ENCODE measurements at places on chromosomes 16 and 17.

- DNase-seq = no peak
Measured at GRCh38 chr17:29624586-29624985, 1.9 kb upstream of the CORO6 start.

DNA sequence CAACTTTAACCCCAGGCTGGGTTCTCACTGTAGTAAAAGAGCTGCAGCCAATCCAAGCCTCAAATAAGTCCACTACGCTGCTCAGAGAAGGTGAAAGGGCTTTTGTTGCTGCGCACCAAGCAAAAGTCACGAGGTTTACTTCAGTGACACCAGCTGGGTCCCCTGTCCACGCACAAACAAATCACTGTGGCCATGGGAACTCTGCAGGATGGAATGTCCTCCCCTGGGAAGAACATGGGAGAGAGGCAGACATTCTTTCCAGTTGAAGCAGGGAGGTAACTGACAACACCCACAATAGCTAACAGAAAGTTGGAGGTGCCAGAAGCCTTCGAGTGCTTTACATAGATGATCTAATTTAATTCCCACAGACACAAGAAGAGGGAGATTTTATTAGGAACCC, 181.9 kb downstream of the PMP22 start:
- no peak for DNase-seq

GRCh38 chr17:8884336-8884990, 17.0 kb upstream of the PIK3R6 start:
- DNase-seq = no peak

GRCh38 chr16:14427371-14427948, 202.6 kb downstream of the PARN start:
- no peak for DNase-seq

- DNase-seq = no peak
Measured at GRCh38 chr16:51353055-51353454, 202.0 kb upstream of the SALL1 start.

- DNase-seq = peak; percentile 83
Measured at GRCh38 chr17:7716901-7717755, at the start of gene DNAH2. DNAH2 (plus strand) TSS chr17:7717744; CDS start chr17:7719735, 1,991 bp downstream.

DNA sequence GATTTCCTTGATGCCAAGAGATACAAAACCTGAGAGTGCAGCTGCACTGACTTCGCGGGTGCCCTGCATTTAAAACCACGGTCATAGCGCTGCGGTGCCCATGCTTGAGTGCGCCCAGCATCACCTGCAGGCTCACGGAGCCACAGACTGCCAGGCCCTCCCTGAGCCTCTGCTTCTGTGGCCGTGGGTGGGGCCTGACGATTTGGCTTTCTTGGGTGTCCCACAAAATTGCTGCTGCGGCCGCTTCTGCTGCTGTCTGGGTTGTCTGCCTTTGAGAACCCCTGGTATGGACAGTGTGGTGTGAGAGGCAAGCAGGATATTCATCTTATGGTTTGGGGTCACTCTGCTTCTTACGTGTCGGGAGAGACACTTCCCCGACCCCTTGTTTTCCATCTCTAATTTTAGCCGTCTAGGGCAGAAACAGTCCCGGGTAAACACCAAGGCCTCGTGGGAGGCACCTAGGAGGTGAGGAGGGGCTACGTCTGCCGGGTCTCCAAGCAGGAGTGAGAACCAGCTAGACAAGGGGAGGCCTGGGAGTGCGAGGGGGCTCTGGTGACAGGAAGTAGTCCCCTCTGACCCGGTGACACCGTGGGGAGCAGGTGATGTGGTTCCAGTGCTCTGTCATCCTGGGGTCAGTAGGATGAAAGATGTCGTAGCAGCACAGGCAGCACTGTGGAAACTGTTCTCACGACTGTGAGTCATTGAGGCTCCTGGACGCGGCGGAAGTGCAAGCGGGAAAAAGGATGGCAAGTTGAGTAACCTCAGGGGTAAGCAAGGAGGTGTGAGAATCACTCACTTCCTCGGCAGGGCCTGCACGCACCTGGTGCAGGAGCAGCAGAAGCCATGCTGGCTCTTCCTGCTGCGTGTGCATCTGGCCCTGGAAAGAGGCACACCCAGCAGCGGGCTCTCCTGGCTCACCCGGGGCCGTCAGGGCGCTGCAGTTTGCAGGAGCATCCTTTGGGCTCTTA, 176.3 kb downstream of the RPTOR start:
- DNase-seq = no peak

DNA sequence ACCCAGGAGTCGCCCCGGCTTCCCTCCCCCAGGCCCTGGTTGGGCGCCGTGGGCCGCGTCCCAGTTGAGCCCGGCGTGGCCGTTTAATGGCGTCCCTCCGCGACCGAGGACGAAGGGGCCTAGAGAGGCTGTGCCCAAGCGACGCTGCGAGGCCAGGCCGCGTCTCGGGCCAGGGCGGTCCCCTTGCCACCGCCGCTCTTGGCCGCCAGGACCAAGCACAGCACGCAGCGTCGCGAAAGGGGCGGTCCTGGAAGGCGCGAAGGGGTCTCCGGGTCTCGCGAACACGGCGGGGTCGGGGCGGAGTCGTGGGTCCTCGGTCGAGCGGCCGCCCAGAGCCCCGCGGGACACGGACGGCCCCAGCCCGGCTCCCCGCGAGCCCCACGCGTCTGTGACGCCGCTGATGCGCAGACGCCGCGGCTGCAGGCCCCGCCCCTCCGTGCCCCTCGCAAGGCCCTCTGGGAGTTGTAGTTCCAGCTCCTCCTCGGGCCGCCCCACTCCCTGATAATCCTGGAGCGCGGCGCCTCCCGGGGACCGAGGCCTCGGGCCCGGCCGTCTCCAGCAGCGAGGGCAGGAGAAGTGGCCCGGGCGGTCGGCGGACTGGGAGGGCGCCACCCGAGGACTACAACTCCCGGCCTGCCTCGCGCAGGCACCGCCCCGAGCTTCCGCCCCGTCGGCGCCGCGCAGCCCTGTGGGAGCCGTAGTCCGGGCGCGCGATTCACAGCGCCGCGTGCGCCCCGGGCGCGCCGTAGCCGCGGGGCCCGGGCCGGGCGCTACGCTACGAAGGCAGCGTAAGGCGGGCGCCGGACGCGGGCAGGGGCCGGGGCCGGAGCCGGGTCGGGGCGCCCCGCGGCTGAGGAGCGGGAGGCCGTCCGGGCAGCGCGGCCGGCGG, at the start of gene CAPN15:
CAPN15 (plus strand) TSS at position 698 of the 889 bp plus-strand sequence. CDS start 19,127 bp downstream, outside the sequence.
- DNase-seq = peak; percentile 69

DNA sequence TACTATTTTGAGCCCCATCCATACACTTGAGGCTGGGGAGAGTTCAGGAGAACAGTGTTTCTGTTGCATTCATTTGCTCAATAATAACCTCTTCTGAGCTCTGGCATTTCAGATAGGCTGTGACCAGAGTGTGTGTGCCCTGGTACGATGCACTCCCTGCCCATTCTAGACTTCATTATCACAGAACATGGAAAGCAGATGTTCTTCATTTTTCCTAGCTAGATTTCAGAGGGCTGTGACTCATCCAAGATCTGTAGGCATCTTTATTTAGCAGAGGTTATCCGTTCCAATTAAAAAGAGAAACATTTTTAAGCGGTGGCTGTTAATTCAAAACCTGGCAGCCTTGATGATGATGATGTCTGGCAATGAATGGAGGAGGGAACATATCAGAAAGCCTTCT, 228.8 kb upstream of the EEF2KMT start:
- no peak for DNase-seq

DNA sequence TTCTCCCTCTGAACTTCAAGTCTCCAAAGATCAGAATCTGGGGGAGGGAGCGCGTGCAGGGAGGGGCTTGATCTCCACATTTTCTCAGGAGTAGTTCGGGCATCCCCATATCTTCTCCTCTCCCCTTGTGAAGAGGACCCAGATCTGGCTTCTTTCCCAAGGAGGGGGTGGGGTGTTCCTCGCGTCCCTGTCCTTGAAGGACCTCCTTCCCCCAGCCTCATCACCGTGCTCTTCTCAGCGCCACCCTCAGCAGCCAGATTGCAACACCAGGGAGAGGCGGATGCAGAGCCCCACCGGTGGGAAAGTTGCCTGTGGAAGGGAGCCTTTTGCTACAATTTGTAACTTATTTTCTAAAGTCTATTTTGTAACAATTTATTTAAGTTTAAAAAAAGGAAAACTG, 5.7 kb downstream of the PRSS53 start:
- no peak for DNase-seq

GRCh38 chr17:77332981-77333685, 192.4 kb downstream of the SEC14L1 start:
- DNase-seq = no peak

- no peak for DNase-seq
Measured at GRCh38 chr17:72984145-72984925, 108.2 kb downstream of the SLC39A11 start.

- no peak for DNase-seq
Measured at GRCh38 chr16:27317320-27317719, 3.5 kb downstream of the IL4R start.

DNA sequence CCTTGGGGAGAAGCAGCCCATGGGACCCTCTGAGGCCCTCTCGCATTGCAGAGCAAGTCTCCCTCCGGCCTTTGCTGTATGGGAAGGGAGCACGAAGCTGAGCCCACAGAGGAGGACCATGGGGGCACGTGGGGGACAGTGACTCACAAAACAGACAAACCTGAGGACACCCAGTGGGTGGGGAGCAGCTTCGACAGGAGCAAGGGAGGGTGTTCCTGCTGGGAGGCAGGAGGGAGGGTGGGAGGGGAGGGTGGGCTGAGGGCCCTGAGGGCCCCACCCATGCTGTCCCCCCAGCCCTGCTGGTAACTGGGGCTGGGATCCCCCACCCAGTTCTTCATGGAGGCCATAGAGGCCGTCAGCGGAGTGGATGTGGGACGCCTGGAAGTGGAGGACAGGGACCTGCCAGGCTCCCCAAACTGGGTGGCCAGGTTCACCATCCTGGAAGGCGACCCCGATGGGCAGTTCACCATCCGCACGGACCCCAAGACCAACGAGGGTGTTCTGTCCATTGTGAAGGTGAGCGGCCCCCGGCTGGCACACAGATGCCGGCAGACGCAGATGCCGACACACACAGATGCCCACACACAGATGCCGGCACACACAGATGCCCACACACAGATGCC, 12.5 kb downstream of the SLC22A31 start:
- no peak for DNase-seq

DNA sequence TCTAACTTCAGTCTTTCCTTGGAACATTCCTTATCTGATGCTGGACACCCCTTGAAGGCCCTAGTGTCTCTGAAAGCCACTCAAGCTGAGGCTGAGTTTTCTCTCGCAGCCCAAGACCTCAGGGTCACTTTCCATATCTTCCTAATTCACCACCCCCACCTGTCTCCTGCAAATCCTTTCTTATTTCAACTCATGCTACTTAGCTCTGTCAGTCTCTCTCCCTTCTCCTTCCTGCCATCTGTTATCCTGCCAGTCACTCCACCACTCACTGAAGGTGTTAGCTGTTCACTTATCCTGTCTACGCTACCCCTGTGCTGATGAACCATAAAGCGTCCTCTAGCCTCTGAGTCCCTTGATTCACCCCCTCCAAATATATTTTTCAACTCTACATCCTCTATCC, 143.9 kb upstream of the SHISA6 start:
- DNase-seq = no peak

- no peak for DNase-seq
Measured at GRCh38 chr16:77881355-77882030, 93.1 kb downstream of the VAT1L start.

DNA sequence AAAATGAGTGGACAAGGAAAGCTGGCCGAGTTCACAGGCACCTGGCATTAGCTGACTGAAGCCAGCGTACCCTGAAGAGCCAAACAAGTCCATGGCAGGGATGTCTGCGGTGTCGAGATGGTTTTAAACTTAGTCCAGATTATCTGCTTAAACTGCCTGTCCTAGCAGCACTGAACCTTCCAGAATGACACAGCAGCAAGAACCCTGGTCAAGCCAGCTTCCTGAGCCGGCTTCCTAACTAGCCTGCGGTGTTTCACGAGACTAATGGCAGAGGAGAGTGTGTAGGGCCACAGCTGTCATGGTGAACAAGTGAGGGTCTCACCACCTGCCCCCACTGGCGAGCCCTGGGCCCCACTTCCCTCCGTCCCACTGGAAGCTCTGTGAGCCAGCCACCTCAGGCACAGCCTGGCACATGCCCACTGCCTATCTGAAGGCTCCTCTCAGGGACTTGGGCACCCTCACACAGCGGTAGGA, 28.8 kb upstream of the MTSS2 start:
- DNase-seq = no peak

DNA sequence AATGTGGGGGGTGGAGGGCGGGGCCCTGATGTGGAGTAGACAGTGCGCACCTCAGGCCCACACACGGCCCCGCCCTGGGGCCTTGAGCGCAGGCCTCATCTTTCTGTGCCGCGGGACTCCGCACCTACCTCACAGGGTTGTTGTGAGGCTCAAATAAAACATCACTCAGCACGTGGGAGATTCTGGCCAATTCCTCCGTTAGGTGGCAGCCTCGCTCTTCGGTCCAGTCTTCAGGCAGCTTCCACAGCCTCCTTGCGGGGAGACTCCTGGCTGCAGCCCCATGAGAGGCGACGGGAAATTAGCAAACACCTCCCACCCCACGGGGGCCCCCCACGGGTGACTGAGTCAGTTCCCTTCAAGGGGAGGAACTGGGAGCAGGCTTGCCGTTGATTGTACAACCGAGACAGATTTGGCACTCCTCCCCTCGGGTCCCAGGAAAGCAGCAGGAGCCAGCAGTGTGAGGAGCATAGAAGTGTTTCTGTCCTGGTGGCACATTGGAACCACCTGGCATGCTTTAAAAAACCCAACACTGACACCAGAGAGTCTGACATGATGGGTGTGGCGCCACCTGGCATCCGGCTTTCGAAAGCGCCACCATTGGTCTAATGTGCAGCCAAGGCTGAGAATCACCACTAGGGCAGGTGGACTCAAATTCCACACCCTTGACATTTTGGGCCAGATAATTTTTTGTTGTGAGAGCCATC, 7.6 kb downstream of the MRM1 start:
- no peak for DNase-seq

DNA sequence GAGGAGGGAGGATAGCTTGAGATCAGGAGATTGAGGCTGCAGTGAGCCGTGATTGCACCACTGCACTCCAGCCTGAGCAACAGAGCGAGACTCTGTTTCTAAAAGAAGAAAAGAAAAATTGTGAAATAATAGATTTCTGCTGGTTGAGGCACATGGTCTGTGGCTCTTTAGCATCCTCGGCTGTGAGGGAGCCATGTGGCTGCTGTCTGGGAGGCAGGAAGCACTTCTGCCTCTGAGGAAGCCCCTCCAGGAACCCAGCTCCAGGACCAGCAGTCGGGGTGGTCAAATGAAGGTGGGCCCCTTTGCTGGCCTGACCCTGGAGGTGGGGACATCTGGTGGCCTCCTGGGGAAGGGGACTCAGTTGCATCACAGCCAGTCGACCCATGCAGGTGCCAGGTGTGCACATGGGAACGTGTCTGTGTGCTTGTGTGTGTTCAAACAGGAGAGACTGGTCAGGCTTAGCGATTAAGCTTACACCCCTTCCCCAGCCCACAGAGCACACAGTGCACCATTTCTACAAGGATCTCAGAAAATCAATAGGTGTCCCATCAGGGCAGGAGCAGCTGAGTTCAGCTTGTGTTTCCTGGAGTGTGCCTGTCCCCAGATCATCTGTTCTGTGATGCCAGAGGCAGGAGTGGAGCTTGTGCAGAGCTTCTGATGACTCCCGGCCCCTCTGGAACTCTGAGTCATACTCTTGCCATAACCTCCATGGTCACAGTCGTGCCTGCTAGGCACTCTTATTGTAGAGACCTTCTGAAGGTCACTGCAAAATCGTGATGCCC, 24.3 kb upstream of the MGAT5B start:
- DNase-seq = no peak

GRCh38 chr17:76036497-76037261, 9.6 kb upstream of the EVPL start:
- DNase-seq = no peak
